Activated T-cell treated with anti-CD3 and anti-CD28 coated beads, Interleukin-2, amount 50 U/mL, for 24 hours (primary cell): ENCODE measurements at places on chromosomes 7 and 10.

DNA sequence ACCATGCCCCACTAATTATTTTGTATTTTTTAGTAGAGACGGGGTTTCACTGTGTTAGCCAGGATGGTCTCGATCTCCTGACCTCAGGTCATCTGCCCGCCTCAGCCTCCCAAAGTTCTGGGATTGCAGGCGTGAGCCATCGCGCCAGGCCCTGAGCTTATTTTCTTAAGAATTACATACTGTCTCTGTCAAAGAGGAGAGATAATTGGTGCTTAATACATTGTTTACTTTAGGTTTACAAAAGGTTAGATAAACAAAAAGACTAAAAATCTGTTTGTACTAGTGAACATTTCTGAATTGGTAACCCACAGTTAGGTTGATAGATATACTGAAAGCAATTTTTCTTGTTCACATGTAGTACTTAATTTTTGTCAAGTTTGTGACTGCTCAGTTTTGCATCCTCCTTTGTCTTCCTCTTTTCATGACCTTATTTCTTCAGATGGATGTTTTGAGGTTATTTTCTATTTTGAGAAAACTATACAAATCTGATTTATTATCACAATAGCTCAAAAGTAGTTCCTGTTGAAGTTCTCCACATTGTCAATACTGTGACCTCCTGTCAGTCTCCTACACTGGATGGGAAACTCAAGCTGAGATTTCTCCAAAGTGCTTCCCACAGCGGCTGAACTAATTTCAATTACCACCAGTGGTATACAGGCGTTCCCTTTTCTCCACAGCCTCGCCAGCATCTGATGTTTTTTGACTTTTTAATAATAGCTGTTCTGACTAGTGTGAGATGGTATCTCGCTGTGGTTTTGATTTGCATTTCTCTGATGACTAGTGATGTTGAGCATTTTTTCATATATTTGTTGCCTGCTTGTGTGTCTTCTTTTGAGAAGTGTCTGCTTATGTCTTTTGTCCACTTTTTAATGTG, 22.5 kb downstream of the HHEX start:
- DNase-seq: no peak

GRCh38 chr7:158488181-158488971, 99.2 kb downstream of the PTPRN2 start:
- DNase-seq: no peak

GRCh38 chr7:97126483-97127171, 9.1 kb downstream of the SDHAF3 start:
- DNase-seq: no peak

GRCh38 chr10:104515678-104516199, 125.4 kb upstream of the SORCS3 start:
- no peak for DNase-seq

GRCh38 chr7:120740348-120740747, 117.6 kb downstream of the TSPAN12 start:
- no peak for DNase-seq

DNA sequence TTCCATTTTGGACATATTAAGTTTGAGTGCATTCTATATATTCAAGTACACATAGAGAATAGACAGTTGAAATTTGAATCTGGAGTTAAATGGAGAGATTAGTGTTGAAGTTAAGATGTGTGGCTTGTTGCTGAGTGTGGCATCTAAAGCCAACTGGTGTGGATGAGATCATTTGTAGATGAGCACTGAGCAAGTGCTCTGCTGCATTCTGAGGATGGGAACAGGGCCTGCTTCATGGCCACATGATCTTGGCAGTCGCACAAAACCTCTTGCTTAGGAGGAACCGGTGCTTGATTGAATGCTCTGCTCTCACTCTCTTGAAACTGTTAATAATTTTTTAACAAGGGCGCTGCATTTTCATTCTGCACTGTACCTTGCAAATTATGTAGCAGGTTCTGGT, 62.0 kb downstream of the EPDR1 start:
- no peak for DNase-seq

DNA sequence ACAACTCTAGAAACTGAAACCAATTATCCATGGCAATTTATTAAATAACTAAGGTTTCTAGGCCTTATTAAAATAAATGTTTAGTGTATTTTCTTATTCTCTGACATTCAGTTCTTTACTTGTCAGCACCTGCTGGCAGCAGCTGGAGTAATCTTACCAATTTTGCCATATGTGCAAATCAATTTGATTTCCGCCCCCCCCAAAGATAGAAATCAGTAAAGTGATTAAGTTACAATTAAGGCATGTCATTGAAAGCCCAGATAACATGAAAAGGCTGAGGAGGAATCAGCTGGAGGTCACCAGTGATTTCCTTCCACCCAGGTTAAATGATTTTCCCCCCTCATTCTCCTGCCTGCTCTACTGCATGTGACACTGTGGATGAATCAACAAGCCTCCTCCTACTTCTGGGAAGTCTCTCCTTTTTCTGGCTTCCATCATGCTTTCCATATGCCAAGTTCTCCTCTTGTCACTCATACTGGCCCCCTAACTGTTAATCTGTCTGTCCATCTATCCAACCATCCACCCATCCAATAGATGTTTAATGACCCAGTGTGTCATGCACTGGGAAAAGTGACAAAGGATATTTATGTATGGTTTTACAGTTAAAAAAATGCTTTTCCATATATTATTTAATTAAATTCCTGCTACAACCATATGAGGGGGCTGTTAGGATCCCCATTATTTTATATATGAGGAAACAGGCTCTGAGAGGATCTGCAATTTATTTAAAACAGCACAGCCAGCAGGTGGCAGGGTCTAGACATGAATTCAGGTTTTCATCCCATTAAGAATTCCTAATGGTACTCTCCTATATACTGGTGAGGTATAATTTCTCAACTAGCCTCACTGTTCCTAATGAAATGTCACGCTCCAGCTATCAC, 116.5 kb downstream of the ATXN7L1 start:
- DNase-seq: no peak

DNA sequence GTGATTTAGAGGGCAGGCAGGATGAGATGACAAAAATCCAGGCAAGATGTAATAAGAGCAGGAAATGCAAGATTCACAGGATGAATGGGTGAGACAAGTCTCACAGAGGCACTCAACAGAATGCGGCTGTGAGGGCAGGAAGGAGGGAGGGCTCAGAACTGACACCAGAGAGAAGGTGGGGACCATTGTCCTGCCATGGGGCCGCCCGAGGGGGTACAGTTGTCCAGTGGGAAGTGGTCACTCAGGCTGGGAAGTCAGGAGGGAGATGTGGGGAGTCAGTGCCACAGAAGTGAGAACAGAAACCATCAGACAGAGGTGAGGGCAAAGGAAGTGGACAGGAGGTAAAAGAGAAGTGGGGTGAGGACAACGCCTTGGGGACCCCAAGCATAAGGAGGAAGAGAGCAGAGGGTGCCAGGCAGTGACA, 8.9 kb downstream of the HIP1 start:
- no peak for DNase-seq

GRCh38 chr7:14747701-14748100, 154.8 kb downstream of the DGKB start:
- DNase-seq: no peak

- DNase-seq: no peak
Measured at GRCh38 chr7:106220307-106220706, 64.5 kb downstream of the NAMPT start.

- DNase-seq: no peak
Measured at GRCh38 chr10:102624751-102625645, 19.3 kb upstream of the TRIM8 start.

DNA sequence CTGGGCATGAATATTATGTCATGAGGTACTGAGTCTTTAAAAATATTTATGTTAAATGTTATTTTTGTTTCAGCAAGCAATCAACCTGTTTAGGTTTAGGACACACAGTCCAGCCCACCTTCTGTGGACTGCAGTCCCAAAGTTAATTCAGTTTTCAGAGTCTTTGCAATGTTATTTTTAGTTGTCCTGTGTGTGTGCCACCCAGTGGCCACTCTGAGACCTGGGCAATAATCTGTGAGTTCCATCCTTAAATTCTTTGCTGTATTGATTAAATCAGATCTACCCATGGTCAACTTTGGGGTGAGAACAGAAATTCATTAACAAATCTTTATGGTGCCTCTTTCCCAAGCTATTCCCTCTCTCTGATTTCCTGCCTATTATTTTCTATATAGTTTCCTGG, 415.1 kb downstream of the CCSER2 start:
- DNase-seq: no peak

DNA sequence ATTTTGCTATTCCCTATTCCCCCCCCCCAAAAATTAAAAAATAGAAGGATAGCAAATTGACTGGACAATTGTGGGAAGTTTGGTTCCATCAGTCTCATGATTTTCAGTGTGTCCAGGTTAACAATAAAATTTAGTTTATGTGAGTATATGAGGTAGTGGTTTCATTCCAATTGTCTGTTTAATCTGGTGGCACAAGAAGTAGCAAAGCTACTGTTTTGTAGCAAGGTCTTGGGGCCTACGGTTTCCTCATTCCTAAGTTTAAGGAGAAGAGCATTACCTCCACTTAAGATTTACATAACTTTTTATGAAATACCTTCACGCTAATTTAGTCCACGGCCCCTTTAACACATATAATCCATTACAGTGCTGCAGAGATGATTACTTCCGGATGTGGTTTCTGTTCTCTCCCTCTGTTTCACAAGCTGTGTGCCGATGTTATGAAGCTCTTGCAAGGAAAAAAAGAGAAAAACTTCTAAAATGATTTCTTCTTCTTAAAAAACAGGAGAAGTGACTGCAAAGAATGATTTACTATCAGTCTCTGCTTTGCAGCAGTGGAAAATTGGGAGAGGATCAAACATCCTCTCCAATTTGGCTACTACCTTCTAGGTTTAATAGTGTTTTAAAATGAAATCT, 32.7 kb upstream of the NPVF start:
- DNase-seq: no peak

DNA sequence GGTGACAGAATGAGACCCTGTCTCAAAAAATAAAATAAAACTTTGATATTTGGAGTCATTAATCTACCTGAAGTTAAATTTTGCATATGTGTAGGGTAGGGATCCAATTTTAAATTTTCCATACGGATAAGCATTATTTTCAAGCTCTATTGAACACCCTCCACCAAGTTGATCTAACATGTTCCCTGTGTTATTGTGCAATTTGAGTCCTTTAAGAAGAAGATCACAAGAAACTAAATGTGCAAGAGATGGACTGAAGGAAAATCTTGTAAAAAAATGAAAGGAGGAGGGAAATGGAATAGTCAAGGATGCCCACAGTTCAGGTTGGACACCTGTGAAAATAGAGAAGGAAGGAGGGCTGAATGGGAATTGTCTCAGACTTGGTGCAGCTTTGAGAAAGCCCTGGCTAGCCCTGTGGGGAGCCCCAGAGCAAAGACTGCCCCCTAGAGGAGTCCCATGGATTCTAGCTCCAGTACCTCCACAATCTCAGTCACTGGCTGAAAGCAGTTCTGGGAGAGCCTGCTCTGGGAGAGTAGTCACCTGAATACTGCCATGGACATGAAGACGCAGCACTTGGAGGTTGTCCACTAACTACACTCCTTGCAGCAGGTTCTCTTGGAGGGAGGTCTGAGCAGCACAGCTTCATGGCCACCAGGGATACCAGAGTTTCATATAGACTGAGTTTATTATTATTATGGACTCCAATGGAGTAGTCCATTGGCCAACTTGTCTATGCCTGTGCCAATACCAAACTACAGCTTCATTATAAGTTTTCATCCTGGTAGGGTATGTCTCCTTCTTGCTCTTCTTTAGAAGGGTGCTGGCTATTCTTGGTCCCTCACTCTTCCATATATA, 5.7 kb upstream of the TIAL1 start:
- DNase-seq: no peak

DNA sequence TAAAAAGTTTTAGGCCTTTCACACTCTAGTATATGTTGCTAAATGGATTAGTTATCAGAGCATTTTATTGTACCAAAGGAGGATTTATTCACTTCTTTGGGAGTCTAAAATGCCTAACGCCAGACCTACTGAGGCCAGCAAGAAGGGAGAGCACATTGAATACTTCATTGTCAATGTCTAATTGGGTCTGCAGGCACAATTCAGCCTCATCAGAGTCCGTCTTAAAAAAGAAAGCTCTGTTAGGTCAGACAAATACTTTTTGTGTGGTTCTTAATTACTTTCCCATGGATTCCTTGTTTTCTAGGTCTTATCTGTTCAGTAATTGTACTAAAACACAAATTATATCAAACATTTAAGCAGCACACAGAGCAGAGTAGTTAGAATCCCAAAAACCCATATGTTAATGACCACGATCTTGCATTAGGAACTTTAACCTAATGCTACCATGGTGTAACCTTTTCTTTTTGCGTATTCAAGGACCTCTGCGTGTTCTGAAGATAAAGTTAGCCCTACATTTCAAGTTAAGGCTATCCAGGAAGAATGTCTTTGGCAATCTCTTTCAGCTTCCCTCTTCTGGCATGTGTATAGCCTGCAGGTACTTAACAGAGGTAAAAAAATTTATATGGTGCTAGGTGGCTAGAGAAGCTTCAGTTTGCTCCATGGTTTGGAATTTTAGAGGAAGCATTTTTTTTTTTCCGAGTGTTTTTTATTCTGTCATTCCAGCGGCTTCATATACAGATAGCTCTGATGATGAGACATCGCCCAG, 45.7 kb upstream of the STRIP2 start:
- DNase-seq: no peak

DNA sequence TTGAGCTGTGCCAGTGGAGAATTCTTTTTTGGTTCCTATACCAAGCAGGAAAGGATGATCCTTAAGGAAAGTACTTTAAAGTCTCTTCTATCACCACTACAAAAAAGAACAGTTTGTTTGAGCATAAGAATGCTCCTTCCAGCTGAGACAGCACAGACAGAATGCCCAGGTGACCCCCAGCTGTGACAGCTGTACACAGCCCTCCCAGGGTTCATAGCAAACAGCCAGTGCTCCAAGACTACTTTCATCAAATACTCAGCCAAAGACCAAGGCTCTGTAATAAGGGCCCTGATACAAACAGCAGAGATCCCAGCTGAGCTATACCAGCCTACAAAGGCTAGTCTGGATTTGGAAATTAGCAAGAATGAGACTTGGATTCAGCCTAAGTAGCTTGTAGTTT, 65.7 kb downstream of the NXPH1 start:
- DNase-seq: no peak

DNA sequence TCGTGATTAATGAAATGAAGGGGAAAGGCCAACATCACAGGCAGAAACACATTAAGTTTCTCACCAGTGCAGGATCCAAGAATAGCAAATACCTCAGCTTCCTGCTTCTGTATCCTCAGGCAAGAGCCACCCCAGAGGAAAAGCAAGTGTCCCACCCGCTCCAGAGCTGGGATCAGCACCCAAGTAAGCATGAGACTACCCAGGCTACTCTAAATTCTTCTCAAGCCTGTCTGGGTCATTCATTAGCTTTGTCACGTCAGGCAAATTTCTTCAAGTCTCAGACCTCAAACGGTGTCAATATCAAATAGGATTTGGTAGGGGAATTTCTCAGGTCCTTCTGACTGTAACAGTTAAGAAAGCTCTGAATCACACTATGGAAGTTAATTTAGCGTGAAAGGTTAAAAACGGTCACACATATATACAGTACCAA, 59.0 kb downstream of the GNA12 start:
- DNase-seq: no peak

- DNase-seq: no peak
Measured at GRCh38 chr10:79226391-79227245, 120.7 kb upstream of the PPIF start.
